Activated CD4-positive, CD25-positive, alpha-beta regulatory T cell (primary cell): ENCODE measurements at places on chromosomes 7 and 10.

- no peak for DNase-seq
Observed at GRCh38 chr10:25101461-25102146, 73.2 kb upstream of the GPR158 start.

DNA sequence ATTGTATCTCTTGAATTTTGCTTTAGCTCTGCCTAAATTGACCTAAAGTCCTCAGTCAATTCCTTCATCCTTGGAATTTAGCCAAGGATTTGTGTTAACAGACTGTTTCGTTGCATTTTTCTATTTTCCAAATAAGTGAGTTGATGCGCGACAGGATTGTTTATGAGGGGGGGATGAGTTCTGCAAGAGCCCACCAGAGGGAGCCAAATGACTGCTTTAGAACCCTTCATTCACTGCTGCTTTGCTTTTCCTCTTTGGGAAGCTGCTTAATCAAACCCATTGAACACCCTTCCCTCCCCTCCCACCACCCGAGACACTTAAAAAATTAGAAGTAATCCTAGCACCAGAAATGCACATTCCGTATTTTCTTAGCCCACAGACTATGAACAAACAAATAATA, 33.7 kb upstream of the PTF1A start:
- DNase-seq: no peak

DNA sequence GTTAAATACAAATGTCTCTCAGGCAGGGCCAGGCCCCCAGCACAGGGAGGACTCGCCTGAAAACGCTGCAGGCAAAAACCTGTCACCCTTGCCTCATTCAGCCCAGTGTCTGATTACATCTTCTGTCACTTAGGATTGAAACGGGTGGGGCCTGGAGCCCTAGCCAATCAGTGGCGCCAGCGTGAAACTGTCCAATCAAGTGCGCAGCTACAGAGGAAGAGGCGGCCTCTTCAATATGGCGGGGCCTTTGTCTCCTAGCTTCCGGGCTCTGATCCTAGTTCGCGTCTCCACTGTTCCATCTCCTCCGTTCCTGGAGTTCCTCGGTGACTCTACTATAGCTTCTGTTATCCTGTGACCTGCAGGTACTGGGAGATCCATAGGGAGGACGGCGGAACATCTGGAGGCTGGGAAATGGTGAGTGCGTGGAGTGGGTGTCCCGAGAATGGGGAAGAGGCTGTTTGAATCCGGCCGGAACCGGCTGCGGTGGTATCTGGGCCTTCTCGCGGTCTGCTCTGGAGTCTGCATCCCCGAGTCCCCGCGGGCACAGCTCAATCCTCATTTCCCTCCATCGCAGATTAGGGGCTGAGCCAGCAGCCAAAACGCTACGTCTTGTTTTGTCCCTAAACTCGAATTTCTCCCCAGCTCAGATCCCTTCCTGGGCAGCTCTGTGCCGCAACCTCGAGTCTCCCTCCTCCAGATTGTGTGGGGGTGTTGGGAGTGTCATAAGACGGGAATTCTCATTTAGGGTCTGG, at the start of gene ZNF736:
Gene ZNF736 (plus strand): TSS at position 222 of the 752 bp plus-strand sequence. CDS start 190 bp downstream, at position 412.
- DNase-seq: peak; percentile 66

GRCh38 chr7:50357426-50357825, 52.9 kb downstream of the IKZF1 start:
- no peak for DNase-seq

GRCh38 chr7:9149499-9150082, 716.2 kb downstream of the NXPH1 start:
- no peak for DNase-seq

DNA sequence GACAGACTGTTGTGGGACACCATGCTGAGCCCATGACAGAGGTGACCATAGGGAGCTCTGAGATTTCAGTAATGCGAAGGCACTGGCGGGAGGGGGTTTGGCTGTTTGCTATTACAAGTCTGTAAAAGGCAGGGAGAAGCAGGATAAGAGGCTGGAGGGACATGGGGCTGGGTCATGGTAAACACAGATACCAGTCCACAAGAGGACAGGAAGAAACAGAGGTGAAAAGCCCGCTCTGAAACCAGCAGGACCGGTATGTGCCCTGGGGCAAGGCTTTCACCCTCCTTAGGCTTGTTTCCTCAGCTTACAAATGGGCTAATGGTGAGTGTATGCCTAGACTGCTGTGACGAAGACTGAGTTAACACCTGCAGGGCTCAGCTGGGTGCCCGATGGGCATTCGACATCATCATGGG, 34.1 kb downstream of the ANXA11 start:
- DNase-seq: no peak

DNA sequence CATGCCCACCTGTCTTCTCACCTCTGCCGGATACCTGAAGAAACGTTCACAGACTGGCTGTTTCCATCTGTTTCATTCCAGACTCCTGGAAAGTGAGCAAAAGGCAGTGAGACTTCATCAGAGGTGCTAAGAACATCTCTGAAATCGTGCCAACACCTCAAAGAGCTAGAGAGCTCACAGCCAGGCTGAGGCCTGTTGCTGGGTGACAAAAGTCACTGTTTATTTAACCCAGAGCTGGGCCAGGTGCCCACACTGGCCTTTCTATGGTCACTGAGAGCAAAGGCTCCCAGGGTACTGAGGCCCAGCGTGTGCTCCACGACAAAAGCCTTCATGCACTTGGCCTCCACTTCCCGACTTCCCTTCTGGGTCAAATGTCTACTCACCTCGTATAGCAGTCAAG, 3.7 kb upstream of the NANOS1 start:
- DNase-seq: no peak

DNA sequence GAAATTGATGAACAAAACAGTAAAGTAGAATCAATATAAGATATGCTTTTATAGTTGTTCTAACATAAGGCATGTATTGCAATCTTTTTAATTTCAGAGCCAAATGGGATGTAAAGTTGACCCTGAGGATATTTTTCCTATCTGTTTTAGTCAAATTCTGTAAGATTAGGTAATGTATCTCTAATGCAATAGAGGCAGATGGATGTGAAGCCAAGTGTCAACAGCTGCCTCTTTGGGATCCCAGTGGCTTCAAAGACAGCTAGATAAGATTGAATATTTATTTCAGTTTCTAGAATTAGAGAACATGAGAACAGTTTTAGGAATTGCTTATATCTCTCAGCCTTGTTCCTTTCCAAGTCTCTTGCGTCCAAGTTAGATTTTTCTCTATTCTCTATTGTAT, 208.3 kb downstream of the DNAJB9 start:
- no peak for DNase-seq

DNA sequence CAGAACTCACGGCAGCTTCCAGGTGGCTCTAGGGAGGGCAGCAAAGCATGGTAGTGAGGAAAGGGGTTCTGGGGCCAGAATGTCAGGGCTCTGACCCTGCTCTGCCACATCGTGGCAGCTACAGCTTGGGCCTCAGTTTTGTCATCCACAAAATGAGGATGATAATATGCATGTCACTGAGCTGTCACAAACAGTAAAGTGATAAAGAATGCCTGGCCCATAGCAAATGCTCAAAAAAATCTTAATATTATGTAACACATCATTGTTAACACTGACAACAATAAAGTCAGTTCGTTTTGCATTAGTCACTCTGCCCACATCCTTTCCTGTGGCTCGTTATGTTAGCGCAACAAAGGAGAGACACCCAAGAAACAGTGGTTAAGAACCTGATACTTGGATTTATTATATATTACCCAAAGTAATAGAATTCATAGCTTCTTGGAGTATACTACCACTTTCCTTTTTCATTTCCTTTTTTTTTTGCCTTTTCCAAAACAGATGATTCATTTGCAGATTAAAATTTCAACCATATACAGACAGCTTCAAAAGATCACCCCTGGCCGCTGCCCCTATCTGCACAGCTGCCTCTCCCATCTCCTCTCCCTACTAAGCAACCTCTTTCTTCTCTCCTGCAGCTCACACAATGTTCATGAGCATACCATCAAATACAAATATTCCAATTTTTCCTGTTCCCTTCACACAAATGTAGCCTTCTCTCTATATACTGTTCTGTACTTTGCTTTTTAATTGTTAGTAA, 45.5 kb upstream of the DDC start:
- no peak for DNase-seq

DNA sequence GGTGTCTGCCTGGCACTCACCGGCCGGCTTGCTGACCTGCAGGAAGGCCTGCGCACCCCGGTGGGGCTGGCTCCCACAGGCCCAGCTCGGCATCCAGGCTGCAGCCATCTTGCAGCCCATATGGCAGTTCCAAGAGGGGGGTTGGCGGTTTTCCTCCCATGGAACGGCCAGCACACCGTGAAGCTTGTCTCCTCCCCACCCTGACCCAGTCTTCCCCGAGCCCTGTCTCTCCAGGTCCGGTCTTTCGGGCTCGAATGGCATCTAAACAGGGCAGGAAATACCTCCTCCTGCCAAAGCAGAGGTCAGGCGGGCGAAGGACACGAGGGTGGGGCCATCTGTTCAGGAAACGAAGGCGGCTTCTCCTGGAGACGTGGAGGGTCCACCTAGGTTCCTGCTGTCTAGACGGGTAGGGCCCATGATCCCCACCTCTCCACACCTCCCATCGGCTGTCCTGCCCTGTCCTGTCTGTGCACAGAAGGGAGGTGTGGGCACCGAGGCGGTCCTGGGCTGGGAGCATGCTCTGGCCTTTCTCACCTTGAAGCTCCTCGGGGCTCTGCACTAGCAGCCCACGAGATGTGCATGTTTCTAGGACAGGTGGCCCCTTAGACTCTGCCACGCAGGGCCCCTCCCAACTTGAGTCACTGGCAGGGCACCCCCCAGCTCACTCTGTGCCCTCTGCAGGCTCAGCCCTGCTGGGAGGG, 113.7 kb upstream of the DIP2C start:
- no peak for DNase-seq

- DNase-seq: no peak
Observed at GRCh38 chr10:12235796-12236195, 39.8 kb downstream of the CDC123 start.

DNA sequence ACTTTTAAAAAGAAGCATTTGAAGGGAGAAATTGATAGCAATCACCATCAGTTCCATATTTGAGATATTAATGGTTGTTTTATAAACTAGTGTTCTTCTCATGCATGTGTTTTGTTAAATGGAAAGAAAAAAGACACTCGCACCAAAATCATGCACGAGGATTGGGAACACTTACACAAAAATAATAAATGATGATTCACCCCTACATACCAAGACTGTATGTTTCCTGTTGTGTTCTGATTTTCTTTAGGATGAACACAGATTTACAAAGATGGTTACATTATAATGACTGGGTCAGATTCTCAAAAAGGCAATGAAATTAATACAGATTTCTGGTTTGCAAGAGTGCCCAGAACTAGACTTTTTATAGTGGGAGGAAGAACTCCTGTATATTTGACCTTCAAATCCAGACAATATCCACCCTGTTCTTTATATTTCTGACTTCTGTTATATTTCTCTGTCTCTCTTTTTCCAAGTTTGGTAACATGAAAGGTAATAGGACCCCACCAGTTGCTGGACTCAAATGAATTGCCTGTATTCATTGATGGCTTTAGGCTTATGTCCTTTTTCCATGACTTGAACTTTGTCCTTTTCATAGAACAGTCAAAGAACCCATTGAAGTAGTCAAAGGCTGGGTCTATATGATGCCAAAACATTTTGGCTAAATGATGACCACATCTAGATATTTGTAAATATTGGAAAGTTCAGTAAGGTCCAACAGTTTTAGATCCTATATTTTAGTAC, 54.4 kb downstream of the SEMA3A start:
- DNase-seq: no peak

DNA sequence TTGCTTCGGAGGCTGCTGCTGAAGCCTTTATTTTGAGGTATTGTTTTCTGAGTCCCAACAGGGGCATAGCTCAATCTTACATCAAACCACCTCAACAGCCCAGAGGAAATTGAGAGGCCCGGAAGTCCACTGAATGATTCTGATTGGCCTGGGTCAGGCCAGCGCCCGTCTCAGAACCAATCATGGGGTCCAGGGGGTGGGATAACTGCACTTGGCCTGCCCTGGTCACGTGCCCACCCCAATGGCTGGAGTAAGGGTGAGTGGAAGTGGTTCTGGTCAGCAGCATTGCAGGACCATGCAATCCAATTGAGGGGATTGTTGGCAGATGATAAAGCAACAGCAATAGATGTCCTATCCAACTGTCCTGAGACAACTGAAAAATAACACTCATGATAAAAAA, 190.6 kb downstream of the HERPUD2 start:
- DNase-seq: no peak

DNA sequence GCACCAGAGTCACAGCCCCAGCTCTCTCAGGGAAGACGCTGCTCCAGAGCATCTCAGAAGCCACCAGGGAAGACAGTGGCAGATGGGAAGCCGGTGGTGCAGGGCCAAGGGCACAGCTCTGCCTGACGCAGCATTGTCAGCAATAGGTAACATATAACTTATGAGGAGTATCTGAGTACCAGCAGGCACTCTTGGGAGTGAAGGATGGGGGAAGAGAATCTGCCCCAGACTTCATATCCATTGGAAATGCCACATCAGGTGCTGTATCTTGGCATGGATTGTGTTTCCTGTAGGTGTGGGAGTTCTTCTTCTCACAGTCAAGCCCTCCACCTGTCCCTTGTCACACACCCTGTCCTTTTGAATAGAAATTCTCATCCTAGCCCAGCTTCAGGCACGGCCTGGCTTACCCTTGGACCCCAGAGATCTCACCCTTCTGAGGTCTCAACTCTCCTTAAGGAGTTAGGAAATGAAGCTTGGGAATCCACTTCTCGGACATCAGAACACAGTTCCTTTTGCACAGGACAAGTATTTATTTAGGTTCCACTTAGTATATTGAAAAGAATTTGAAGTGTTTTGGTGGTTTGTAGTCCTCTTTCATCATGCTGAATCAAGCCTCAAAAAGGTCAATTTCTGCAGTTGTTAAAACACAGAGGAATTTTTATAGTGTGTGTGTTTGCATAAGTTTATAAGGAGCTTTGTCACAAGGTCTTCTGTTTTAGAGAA, 9.9 kb downstream of the EPDR1 start:
- no peak for DNase-seq

DNA sequence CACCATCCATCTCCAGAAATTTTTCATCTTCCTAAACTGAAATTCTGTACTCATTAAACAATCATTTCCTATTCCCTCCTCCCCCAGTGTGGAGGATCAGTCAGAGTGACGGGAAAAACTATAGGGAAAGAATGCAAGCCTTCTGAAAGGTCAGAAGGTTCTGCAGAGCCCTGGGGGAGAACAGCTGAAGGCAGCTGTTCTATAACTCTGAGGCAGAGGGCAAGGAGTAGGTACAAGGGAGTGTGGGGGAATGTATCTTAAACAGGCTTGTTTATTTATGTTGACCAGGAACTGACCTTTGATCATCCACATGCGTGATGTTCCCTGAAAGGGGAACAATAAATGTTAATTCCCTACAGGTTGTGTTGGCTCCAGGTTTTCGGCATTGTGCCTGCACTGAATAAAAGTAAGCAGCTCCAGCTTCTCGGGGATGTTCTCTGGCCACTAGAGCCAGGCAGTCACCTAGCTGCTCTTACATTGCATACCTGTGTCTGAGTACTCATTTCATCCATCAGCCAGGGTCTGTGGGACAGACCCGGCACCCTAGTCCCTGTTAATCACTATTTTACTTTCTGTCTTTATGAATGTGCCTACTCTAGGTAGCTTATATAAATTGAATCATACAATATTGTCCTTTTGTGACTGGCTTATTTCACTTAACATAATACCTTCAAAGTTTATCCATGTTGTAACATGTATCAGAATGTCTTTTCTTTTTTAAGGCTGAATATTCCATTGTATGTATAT, 5.8 kb downstream of the IFIT1 start:
- no peak for DNase-seq
